Vagina (tissue), 2 donors: ENCODE measurements at places on chromosomes 3 and 15. TPM values are rescaled to one million over a fixed set of nuclear protein-coding genes. Genes with fewer than 3 reads are reported as not detected.

The ACSBG1 gene
- 3.4 TPM for total RNA-seq

The CFAP20DC gene
- total RNA-seq = 5.4 TPM

The HIGD2B gene
- not detected for total RNA-seq

The ISLR2 gene
- total RNA-seq = 3.4 TPM

The ACP3 gene
- total RNA-seq = 12.3 TPM
